Activated effector memory CD4-positive, alpha-beta T cell treated with Interleukin-2 at 50 U/mL for 16 hours (primary cell): ENCODE measurements at places on chromosomes 11 and 22.

DNA sequence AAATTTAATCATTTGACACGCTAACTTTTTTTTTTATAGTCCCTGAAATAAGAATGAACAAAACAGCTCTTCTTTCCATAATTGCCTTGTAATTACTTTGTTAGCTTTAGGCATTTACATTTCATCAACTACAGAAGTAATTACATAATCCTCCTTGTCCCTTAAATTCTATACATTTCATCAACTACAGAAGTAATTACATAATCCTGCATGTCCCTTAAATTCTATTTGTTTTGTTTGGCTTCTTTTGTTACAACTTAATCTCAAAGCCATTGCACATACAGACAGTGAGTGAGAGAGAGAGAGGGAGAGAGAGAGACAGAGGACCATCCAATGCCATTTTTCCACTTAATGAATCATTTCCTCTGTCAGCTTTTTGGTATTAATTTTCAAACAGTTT, 873.2 kb downstream of the METTL15 start:
- no peak for DNase-seq

DNA sequence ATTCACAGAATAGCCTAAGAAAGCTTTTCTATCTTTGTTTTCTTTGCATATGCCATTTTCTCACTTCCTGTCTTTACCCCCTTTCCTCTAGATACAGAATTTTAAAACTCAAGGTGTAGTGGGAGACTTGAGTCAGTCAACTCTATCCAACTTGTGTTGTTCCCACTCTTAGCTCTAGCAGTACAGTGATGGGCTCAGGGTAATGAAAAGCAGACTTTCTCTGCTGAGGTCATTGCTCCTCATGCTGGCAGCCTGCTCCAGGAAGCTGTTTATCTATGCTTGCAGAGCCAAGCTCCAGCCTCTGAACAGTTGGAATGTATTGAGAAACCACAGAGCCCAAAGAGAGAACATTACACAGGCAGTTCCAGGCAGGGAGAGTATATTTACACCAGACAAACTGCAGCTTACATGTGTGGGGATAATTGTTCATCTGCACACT, 68.1 kb downstream of the CSTPP1 start:
- DNase-seq: no peak

DNA sequence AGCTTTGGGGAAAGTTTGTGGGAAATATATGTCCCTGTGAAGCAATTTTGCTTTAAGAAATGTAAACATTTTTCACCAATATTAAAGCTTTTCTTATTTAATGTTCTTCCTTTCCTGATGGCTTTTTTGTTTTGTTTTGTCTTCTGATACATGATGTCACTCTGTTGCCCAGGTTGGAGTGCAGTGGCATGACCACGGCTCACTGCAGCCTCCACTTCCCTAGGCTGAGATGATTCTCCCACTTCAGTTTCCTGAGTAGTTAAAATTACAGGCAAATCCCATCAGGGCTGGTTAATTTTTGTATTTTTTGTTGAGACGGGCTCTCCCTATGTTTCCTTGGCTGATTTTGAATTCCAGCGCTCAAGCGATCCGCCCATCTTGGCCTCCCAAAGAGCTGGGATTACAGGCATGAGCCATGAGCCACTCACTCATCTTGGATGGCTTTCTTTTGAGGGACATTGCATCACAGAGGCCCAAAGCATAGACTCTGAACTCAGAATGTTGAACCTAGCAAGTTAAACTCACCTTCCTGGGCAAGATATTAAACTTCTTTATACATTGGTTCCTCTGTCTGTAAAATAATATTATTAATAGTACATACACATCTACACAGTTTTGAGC, 651 bp upstream of the CARD16 start:
- no peak for DNase-seq

DNA sequence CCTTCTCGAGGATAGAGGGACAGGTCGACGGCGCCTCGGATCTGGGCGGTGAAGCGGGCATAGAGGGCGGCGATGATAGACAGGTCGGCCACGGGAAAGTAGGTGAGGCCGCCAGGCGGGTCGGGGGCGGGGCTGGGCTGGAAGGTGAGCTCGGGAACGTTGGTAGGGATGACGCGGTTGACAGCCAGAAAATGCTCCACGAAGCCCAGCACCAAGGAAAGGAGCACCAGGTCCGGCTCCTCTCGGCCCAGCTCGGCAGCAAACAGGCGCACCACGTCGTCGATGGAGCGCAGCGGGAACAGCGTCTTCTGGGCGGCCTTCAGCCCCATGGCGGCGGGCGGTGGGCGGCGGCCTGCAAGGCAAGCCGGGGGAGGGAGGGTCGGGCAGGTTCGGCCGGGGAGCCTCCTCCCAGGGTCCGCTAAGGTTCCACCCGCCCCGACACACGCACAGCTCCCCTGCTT, 540 bp downstream of the MEN1 start:
- no peak for DNase-seq

DNA sequence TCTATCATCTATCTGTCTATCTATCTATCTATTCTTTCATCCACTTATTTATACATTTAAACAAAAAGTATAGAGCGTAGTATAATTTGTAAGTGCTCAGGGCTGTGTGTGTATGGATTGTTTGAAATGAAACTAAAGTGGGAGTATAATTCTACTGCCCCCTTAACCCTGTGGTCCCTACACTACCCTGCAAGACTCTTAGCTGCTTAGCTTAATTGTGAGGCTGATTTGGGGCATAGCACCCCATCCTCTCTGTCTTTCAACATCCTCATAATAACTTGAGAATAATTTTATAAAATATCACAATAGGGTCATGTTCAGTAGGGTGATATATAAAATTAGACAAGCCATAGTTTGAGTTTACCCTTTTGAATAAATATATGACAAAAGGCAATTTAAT, 11.6 kb downstream of the OR51B4 start:
- no peak for DNase-seq

- no peak for DNase-seq
These were observed 9.8 kb upstream of the TBX1 start for GRCh38 chr22:19750507-19751490.

- DNase-seq: no peak
These were observed at the start of gene ETS1 for GRCh38 chr11:128587415-128587814. Gene ETS1 (minus strand): TSS chr11:128587558. CDS start chr11:128573130, 14,428 bp downstream.

GRCh38 chr22:31321421-31321820, 24.7 kb downstream of the PATZ1 start:
- no peak for DNase-seq

DNA sequence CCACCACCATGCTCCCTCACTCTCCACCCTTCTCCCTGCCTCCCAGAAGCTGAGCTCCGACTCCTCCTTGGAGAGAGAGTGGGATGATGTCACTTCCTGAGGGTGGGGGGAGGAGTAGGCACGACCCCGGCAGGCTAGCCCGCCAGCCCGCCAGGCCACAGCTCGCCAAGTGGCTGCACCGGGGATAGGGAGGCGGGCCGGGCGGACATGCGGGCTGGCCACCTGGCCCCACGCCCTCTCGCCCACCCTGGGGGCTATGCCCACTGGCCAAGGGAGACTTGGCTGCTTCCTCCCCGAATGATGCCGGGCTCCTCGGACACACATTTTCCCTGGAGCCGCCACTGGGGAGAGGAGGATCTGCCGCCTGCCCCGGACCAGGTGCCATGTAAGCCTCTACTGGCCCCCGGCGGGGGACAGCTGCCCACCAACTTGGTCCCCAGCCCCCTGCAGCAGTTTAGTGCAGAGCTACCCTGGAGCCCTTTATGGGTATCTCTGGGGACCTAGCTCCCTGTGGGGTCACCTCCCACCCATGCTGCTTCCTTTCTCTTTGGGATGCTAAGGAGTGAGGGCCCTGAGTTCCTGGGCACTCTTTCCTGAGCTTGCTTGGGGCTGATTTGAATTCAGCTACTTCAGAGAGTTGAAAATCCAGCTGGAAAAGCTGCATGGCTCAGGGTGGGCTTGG, 33.7 kb upstream of the MYRF start:
- no peak for DNase-seq

- no peak for DNase-seq
These were observed 211.5 kb upstream of the BLID start for GRCh38 chr11:122327528-122327927.

DNA sequence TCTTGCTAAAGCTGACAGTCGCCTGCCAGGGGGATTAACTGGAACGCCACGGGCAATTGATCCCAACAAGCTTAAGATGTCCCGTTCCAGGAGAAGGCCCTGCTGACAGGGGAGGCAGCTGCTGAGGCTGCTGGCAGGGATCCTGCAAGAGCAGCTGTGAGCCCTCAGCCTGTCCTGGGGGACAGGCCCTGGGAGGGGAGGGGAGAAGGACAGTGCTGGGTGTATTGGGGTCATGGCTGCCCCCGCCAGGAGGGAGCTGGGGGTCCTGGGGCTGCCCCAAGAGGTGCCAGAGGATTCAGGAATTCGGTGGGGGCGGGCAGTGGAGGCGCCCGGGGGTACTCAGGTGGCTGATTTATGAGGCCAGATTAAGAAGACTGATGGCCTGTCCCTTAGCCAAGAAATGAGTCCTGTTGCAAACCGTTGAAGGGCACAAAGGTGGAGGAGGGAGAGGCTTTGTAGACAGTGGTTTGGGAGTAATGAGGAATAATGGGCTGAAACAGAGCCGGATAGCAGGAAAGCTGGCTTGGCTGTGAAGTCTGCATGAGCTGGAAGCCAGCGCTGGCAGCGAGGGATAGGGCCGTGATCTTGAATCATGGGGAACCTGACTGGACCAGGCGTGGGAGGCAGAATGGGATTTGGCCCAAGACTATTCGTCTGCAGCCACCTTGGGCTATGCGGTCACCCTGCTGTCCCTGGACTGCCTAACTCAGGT, 133.5 kb downstream of the CACNA1I start:
- no peak for DNase-seq

- no peak for DNase-seq
These were observed 52.3 kb downstream of the TST start for GRCh38 chr22:36966851-36967540.

DNA sequence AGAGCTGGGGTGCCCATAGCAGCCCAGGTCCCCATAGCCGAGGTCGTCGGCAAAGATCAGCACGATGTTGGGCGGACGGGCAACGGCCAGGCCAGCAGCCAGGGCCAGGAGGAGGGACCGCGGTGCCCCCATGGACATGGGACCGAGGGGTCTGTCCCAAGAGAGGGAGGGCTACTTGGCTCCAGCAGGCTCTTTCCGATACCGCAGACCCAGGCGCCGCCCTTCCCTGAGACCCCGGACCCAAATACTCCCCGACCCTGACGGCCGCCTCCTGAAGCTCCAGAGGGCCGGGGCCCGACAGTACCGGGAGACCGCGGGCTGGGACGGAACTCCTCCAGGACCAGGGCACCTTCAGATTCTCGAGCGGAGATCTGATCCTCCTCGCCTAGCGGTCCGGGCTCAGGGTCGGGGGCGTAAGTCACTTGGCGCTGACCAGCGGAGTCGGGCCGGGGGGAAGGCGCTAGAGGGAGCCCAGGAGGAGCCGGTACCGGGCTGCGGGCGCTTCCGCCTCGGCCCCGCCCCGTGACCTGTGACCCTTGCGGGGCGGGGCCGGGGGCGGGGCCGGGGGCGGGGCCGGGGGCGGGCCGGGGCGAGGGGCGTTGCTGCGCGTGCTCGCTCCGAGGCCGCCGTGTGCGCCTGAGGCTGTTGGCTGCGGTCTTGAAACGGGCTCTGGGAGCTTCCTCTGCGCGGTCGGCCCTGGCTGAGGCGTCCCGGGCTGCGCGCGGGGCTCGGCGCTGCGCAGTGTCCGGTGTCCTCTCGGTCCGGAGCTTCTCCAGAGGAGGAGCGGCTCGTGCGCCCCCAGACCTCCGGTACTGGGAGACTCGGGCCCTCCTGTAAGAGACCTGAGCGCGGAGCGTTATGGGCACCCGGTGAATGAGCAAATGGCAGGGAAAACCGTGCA, at the start of gene ARSA:
ARSA (minus strand) TSS at position 511 of the 901 bp plus-strand sequence; CDS start at position 138, 373 bp downstream.
- DNase-seq: peak; percentile 72

GRCh38 chr22:17137170-17137569, 16.0 kb upstream of the TMEM121B start:
- DNase-seq: no peak

DNA sequence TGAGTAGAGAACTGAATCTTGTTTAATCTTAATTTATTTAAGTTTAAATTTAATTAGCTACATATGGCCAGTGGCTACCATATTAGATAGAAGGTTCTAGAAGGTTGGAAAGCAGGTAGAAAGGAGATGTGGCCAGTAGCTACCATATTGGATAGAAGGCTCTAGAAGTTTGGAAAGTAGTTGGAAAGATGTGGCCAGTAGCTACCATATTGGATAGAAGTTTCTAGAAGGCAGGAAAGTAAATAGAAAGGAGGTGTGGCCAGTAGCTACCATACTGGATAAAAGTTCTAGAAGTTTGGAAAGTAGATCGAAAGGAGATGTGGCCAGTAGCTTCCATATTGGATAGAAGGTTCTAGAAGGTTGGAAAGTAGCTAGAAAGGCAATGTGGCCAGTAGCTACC, 2.2 kb downstream of the CRYBA4 start:
- no peak for DNase-seq

DNA sequence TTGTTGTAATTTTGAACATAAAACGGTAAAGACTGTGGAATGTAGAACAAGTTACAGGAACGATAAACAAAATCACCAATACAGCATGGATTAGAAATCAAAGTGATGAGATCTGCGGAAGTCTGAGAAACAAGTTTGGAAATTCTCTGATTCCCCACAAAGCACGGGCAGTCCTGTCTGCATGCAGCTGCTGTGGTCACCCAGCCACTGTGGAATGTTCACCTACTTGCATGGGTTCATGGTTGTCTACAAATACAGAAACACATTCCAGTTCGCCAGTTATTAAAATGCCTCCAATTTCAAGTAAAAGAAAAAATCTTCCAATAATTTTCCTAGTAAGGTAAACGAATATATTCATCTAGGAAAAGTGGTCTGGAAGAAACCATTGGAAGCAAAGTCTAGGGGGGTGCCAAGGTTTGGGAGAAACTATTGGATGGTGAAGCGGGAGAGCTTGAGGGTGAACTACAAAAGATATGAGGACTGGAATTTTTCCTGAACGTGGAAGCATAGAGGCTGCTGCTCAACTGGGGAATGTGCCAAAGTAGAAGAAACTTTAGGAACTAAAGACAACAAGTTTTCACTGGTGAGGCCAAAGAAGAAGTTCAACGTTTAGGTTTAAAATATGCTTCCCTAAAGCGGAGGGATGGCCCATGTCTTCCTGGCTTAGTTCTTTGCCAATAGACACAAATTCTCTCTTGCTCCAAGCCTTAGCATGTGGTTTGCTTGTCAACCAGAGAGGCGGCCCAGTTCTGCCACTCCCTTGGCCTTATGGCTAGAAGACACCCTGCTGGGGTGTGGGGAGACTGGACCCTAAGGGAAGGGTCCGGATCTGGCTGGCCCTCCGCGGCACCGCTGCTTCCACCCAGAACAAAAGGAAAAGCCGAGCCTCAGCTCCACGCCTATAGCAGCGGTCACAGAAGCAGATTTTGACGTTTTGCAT, 70.2 kb downstream of the CTTN start:
- DNase-seq: no peak

DNA sequence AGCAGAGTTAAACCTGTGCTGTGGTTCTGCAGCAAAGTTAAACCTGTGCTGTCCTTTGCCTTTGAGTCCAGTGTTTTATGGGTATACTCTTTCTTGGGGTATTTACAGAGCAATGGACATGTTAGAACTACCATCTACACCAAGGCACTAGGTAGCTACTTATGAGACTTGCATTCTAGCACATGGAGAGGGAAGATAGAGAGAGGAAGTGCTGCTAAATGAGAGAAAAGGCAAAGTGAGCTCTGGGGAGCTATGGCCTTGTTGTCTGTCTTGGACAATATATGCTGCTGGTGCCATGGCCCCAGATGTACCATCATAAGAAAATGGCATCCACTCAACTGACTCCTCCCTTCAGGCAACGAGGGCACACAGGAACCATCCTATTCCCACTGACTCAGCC, 91.5 kb downstream of the SLC1A2 start:
- no peak for DNase-seq
